ENCODE measurements at places on chromosomes 3 and 15.

DNA sequence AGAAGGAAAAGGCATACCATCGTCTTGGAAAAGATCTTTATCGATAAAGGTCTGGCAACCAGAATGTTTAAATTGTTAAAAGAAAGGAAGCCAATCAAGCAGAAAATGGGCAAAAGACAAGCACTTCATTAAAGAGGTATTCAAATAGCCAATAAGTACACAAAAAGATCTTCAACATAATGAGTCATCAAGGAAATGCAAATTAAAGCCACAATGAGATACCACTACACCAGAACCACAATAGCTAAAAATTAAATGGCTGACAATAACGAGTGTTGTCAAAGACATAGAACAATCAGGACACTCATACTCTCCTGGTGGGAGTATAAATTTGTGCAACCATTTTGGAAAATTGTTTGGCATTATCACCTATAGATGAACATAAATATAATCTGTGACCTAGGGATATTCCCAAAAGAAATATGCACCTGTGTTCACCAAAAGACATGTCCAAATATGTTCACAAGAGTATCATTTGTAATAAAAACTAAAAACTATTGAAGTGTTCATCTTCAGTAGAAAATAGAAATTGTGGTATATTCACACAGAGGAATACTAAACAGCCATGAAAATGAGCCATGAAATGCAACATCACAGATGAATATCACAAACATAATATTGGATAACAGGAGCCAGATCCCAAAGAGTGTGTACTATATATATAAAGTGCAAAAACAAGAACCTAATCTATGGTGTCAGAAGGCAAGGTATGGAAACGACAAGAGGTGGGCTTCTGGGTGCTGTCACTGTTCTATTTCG, 14.4 kb upstream of the BTBD1 start:
- DNase-seq: no peak

GRCh38 chr3:16545413-16546185, 32.1 kb upstream of the RFTN1 start:
- DNase-seq: no peak

DNA sequence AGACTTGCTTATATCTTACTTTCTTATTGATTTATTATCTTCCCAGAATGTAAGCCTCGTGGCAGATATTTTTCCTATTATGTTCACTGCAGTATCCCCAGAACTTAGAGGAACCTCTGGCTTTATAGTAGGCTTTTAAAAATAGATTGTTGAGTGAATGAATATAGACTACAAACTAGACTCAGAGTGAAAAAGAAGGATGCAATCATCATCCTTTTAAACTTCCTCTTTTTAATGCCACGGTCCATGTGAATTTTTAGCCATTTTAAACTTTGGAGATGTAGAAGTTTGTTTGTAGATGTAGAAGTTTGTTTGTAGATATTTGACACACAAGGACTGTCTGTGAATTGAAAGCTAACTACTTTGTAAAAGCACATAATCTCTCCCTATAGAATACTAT, 7.2 kb upstream of the P2RY12 start:
- DNase-seq: no peak

DNA sequence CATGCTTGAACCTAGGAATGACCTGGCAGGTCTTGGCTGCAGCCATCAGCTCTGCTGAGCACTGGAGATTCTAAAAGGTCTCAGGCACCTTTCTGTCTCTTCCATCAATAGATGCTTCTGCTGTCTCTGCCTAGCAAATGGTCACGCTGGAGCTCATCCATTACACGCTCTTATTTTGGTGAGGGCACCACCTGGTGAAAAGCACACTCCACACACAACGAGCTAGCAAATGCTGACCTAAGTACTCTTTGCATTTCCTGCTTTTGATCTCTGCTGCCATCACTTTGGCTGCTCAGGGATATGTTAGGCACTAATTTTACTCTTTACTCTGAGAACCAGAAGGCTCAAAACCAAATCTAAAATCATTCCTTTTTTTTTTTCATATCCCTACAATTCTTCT, 91.3 kb downstream of the RAB11A start:
- DNase-seq: no peak

- DNase-seq: no peak
Observed at GRCh38 chr3:177679568-177680471, 482.5 kb upstream of the TBL1XR1 start.

DNA sequence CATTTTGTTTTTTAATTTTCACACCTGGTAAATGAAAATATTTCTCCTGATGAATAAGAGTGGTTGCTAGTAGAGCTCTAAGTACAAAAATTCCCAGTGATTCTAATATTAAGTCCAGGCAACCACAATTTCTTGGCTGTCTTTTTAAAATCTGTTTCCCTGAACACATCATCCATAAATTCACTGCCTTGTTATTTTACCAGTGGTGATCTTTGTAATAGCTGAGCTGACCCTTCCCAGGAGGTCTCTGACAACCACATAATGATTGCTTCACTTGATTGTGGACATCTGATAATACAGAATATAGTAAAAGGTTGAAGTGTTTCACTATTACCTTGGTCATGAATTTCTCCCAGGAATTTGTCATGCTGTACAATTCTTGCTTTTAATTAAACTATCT, 13.9 kb upstream of the TOP2B start:
- no peak for DNase-seq

GRCh38 chr3:129611812-129612533, 5.5 kb upstream of the PLXND1 start:
- DNase-seq: no peak

GRCh38 chr15:29988701-29989100, 94.1 kb upstream of the GOLGA8J start:
- DNase-seq: no peak

- DNase-seq: no peak
Observed at GRCh38 chr3:52167240-52167639, 13.0 kb upstream of the POC1A start.

GRCh38 chr3:194691481-194692283, 6.0 kb downstream of the FAM43A start:
- DNase-seq: no peak

DNA sequence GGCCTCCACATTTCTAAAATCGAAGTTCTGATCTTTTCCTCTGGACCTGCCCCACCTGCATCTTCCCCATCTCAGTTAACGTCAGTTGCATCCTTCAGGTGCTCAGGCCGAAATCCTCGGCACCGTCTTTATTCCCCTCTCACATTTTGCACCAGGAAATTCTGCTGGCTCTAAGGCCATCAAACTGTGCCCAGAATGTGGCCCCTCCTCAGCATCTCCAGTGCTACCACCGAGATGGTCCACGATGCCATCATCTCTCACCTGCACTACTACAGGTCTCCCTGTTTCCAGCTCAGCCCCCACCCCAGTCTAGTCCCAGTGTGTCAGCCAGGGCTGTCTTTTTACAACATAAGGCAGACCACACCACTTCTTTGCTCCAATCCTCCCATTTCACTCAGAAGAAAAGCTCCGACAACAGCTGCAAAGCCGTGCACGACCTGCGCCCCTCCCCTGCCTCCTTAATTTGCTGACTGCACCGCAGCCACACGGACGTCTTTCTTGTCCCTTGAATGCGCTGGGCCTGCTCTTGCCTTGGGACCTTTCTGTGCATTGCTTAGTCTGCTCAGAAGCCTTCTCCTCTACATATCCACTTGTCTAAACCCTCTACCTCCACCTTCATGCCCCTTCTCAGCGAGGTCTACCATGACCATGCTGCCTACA, 14.4 kb downstream of the MUC20 start:
- DNase-seq: no peak

DNA sequence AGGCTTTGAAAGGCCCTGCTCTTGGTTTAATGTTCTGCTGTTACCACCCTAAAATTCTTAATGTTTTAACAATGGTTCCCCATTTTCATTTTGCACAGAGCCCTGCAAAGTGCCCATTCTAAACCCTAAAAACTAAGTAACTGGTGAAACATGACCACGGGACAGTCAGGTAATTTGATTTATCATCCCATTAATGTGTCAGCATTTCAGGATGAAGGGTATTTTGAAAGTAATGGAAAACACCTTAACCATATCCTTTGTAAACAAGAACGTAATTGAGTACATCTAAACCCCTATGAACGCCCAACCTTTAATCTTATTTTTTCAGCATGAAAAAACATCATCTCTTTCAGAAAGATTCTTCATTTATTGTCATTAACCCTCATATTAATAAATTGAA, 164.9 kb upstream of the IL12A start:
- no peak for DNase-seq

GRCh38 chr15:93372208-93372864, 283.3 kb upstream of the RGMA start:
- DNase-seq: no peak

GRCh38 chr3:128402319-128402718, 64.4 kb downstream of the DNAJB8 start:
- DNase-seq: no peak

DNA sequence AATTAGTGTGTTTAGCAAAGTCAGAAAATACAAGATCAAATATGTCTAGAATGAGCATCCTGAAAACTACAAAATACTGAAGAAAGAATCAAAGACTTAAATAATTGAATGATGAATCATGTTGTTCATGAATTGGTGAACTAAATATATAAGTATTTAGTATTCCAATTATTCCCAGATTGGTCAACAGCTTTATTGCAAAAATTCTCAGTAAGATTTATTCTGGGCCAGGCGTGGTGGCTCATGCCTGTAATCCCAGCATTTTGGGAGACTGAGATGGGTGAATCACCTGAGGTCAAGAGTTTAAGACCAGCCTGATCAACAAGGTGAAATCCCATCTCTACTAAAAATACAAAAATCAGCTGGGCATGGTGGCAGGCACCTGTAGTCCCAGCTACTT, 250.0 kb upstream of the NECTIN3 start:
- no peak for DNase-seq

GRCh38 chr15:100672959-100673358, 70.6 kb downstream of the ASB7 start:
- DNase-seq: no peak

- DNase-seq: no peak
Observed at GRCh38 chr15:80536231-80536630, 132.0 kb downstream of the ARNT2 start.

DNA sequence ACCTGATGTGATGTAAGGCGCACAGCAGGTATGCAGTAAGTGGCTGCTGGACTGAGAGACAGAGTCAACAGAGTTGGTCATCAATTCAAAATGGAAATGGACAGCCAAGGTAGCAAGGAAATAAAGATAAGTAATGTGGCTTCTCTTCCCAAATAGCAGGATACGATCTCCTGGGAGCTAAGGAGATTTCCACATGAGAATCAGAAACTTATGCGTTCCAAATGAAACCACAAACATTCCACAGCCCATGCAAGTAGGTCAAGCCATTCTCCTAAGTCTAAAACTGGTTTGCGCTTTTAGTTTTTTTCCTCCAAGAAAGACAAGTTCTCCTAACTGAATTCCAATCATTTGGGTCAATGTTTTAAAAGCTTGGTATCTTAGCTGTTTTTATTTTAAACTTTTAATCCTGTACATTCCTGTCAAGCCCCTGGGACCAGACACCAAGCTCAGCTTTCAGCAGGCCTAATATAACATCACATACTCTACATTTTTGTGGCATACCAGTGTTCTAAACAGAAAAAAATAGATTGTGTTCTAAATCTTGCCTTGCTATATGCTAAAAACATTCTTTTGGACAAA, 73.7 kb upstream of the TSPAN3 start:
- DNase-seq: no peak

DNA sequence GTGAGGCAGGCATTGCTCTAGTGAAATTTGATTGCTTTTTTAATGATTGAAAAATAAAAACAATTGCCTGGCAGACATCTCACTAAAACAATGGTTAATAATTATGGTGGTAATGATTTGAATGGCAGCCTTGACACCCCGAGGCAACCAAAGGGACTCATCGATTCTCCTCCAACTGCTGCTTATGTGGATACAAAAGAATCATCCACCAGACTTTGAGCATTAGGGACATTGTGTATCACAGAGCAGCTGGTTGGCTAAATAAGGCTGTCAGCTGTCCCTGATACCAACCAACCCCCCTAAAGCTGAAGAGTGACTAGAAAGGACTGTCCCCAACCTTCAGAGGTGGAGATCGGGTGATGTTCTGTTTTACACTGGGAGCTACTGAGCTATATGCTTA, 1.7 kb upstream of the CD47 start:
- DNase-seq: no peak

DNA sequence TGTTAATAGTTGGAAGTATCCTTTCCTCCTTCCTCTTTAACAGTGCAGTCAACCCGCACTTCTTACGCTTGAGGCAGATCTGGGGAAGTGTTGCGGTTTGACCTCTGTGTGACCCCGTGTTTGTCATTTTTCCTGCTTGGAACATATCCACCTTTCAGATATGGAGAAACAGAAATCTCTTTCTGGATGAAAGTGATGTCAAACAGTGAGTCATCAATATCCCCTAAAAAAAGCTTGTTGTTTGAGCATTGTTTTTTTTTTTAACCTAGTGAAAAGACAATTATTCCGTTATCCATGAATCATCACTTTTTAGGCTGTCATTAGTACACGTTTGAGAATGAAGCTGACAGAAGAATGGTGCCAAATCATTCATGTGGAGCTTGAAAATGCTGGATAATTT, 293.7 kb downstream of the ARPP21 start:
- no peak for DNase-seq

DNA sequence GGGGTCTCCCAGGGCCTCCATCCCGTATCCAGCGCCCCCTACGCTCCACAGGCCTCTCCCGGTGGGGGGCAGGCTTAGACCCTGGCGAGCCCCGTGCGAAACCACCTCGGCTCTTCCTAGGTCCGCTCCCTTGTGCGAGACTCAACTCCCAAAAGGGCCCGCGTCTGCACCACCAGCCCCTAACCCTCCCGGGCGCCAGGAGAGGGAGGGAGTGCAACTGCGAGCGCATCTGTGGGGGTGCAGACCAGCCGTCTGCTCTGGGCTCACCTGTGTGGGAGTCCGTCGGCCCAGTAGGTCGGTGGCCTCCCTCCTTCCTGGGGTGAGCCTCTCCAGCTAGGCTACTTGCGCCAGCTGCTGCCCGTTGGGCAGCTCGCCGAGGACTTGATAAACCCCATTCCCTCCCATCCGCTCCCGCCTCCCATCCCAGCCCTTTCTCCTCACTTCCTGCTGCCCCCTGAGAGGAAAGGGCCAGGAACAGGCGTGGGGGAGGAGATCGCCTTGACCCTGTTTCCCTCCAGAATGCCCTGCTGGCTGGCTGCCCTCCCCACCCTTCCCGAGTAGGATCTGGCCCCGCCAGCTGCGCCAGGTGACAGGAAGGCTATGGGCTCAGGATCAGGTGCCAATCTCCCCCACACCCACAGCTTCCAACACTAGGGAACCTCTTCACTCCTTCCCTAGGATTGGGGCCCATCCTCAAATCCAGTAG, at the start of gene HYAL2:
Gene HYAL2 (minus strand): TSS at position 360 of the 706 bp plus-strand sequence. CDS start 2,256 bp downstream, outside the sequence.
- DNase-seq: no peak

DNA sequence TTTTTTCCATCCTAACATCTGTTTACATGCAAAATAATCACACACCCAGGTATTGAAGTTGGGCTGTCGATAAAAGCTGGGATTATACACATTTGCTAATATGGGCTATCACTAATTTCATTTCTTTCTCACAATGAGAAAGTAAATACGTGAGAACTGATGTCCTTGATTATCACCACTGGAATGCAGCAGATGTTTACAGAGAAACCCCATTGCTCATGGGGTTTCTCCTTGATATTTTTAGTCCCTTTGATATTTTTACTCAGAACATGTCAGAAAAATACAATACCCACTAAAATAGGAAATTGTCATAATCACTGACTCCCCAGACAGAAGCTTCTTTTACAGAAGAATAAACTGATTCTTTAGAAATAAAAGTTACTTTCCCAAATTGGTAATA, 535.1 kb upstream of the CCDC54 start:
- no peak for DNase-seq

- DNase-seq: peak; percentile 14
Observed at GRCh38 chr15:47517737-47518136, 199.6 kb upstream of the SEMA6D start.

Data from neuronal stem cell (in vitro differentiated cells).